ENCODE measurements at places on chromosomes 16 and 17. TPM values are rescaled to one million over a fixed set of nuclear protein-coding genes. Genes with fewer than 3 reads are reported as not detected.

The EPX gene
- total RNA-seq: not detected

The CLEC3A gene
- not detected for total RNA-seq

The AARSD1 gene
- total RNA-seq: 29.8 TPM

The ZP2 gene
- total RNA-seq: not detected

The SLC47A2 gene
- total RNA-seq: not detected

GRCh38 chr16:79508294-79508693, 92.2 kb downstream of the MAF start:
- no peak for DNase-seq

DNA sequence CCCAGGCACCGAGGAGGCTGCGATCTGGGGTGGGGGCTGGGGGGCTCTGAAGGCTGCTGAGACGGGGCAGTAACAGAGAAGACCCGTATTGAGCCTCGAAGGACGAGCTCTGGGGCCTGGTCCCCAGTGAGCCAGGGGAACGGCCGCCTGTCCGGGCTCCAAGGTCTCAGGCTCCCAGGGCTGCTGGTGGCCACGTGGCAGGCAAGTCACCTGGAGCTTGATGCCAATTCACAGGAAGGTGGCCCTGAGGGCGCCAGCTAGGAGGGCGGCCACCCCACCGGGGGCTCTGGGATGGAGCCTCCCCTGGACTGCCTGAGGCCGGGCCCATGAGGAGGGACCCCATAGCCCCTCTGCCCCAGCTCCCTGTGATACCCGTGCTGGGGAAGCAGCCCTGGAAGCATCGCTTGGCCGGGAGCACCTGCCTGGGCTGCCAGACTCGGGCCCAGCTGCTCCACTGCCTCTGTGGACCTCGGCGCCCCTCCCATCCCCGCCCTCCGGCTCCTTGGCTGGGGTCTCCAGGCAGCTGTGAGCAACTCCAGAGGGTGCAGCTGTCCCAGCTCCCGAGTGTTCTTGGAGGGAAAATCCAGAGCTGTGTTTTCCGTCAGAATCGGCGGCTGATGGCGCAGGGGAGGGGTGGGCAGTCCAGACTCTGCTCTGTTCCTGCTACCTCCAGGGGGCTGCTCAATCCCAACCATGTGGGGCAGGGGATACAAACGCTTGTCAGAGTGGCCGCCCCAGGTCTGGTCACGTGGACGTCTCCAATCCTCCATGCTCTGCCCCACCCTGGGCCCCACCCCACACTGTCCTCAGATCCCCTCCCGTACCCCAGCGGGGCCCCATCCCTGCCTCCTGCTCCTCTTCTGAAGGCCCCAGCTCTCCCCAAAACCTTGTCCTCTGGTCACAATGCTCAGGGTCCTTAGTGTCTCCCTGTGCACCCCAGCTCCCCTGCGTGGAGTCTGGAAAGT, 67.2 kb upstream of the GNG13 start:
- DNase-seq: no peak

DNA sequence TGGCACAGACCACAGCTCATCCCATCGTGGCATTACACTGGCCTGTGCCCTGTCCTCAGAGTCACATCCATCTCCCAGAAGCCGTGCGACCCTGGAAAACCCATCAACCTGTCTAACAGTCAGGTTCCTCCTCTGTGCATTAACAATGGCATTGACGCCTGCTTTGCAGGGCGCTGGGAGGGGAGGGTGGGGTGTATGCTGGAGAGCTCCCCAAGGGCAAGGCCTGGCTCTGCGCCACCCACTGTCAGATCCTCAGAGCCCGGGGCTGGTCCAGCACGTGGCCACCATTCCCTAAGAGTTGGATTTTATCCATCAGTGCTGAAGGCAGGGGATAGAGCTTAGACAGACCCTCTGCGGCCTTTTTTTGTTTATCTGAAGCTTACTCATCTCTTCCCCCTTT, 28.7 kb downstream of the NOS2 start:
- DNase-seq: no peak

- no peak for DNase-seq
These were observed 26.0 kb downstream of the NGFR start for GRCh38 chr17:49521088-49521450.

DNA sequence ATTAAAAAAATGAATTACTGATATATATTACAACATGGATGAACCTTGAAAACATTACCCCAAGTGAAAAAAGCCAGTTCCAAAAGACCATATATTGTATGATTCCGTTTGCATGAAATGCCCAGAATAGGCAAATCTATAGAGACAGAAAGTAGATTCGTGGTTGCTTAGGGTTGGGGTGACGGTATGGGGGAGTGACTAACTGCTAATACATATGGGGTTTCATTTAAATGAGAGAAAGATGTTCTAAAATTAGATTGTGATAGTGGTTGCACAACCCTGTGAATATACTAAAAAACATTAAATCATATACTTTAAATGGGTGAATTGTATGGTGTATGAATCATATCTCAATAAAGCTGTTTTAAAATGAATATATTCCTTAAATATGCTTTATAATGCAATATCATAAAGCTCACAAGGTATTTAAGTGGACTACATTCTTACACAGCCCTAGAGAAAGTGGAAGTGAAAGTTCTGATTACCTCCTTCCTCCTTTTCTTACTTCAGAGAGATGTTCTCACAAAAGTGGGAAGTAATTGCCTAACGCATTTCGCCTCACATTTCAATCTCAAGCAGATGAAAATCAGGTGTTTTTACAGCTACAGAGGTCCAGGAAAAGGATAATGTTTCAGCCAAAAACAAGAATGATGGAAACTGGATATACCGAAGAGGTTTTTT, 142.7 kb upstream of the GNAO1 start:
- DNase-seq: no peak

- DNase-seq: no peak
These were observed 58.8 kb downstream of the CEP95 start for GRCh38 chr17:64565563-64565962.

DNA sequence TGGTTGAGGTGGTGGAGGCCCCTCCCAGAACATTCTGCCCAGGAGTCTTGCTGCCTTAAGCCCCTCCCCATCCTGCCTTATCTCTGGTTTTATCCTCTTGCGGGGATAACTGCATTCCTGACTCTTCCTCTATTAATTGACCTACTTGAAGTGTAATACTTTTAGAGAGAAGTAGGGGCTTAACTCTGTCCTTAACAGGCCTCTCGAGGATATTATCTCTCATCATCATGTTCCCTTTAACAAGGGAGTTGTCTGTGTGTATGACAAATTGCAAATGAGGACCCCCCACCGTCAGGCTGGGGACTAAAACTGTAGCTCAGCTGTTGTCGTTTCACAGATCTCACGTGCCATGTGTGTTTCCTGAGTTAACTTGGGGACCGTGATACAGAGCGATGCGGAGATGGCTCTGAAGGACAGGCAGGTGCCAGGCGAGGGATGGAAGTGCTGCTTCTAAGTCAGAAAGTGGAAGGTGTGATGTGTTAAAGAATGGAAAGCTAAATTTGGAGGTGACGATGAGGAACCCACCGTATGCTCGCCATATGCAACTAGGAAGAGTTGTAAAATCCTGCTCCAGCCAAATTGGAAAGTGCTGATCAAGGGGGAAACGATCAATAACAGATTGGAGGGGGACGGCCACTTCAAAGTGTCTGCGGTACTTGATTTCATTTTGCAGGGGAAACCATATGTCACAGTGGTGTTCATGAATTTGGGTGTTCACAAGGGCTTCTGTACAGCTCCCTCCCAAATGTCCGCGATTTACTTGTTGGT, 106.3 kb downstream of the RPTOR start:
- DNase-seq: no peak

GRCh38 chr17:51638971-51639370, 378.6 kb downstream of the UTP18 start:
- DNase-seq: no peak

- DNase-seq: no peak
These were observed 610 bp downstream of the PIK3R5 start for GRCh38 chr17:8964801-8965393.

GRCh38 chr16:47377154-47377553, 83.7 kb downstream of the ITFG1 start:
- no peak for DNase-seq

DNA sequence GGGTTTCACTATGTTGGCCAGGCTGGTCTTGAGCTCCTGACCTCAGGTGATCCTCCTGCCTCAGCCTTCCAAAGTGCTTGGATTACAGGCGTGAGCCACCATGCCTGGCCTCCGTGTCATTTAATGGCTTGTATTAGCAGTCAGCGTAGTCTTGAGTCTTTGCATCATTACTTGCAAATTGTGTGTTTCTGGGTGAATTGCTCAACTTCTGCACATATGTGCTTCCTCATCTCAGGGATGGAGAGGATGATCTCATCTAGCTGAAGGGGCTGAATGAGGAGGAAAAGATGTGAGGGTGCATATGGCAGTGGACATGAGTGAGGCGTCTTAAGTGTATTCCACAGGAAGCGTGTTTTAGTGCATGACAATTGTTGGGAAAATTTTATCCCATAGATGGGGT, 155.8 kb downstream of the SNX29 start:
- DNase-seq: no peak

DNA sequence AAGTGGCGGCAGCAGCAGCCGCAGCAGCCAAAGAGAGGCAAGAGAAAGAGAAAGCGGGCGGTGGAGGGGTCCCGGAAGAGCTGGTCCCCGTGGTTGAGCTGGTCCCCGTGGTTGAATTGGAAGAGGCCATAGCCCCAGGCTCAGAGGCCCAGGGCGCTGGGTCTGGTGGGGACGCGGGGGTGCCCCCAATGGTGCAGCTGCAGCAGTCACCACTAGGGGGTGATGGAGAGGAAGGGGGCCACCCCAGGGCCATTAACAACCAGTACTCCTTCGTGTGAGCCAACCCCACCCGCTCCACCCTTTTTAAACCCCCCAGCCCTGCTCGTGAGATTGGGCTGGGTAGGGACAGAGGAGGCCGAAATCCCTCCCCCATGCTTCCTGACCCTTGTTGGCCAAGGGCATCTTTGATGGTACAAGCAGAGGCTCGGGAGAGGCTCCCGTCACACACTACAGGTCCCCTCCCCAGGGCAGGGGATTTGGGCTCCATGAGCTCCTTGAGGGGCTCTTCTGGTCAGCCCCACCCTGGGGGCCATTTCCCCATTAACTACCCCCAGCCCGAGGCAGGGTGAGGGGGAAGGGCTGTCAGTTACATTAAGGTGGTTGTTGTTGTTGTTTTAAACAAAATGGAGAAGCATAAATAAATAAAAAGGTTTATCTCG, 4.6 kb upstream of the ATP2A1 start:
- no peak for DNase-seq

- DNase-seq: peak; percentile 64
These were observed 415.1 kb downstream of the NPIPA8 start for GRCh38 chr16:17921357-17921978.

GRCh38 chr17:73455767-73456166, 144.0 kb upstream of the CDC42EP4 start:
- no peak for DNase-seq

DNA sequence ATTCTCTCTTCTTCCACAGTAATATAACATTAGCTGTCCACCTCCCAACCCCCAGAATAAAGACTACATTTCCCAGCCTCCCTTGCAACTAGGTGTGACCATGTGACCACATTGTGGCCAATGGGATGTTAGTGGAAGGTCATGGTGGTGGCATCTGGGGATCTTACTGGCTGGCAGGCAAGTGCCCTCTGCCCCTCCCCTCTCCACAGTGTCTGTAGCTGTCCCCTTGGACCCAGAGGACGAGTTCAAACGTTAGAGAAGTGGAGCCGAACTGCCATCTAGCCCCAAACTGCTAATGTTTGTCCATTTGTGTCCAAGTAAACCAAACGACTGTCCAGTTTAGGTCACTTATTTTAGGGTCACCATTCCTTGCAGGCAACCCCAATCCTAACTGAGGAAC, 26.6 kb upstream of the KCNG4 start:
- DNase-seq: peak; percentile 90

- no peak for DNase-seq
These were observed 61.4 kb upstream of the ARHGAP44 start for GRCh38 chr17:12727881-12728280.

GRCh38 chr17:4903051-4903818, at the start of gene CHRNE:
TSS of gene CHRNE (minus strand) at chr17:4903098. CDS start at chr17:4903063, 35 bp downstream.
- peak; percentile 80 for DNase-seq

GRCh38 chr17:909642-910323, 69.8 kb downstream of the NXN start:
- DNase-seq: no peak

GRCh38 chr16:1823821-1824220, 2.8 kb downstream of the HAGH start:
- peak; percentile 75 for DNase-seq

GRCh38 chr16:67364600-67365235, 28.6 kb downstream of the TPPP3 start:
- no peak for DNase-seq

GRCh38 chr16:11356573-11357331, 11.5 kb downstream of the RMI2 start:
- peak; percentile 81 for DNase-seq

DNA sequence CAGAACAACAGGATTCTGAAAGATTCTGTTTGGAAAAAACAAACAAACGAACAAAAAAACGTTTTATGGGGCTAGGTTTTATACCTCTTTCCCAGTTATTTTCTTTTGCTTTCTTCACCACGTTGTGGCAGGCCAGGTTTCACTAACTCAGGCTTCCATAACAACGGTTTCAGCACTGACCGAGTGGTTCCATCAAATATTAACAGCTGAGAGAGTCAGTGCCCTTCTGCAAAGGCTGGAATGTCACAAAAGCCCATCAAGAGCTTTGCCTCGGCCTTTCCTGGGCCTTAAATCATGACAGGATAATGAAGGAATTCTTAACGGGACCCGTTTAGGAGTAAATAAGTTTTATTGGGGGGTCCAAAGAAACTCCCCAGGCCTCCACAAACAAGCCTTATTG, 34.2 kb downstream of the MPHOSPH6 start:
- peak; percentile 60 for DNase-seq

DNA sequence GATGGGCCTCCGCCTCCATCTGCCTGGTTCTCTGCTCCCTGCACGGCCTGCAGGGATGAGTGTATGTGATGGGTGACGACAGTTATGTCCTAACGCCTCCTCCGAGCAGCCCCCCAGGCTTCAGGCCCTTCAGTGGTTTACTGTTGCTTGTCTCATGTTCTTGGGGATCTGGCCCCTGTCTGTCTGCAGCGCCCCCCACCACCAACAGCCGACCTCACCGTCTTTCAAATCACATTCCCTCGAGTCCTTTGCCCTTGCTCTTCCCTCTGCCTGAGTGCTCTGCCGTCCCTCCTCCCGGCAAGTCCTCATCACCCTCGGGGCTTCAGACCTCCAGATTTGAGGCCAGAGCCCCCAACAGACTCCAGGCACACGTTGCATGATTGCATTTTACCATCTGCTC, 18.2 kb downstream of the METTL22 start:
- DNase-seq: no peak

- DNase-seq: no peak
These were observed 39.3 kb downstream of the ARHGAP27 start for GRCh38 chr17:45393411-45393810.

DNA sequence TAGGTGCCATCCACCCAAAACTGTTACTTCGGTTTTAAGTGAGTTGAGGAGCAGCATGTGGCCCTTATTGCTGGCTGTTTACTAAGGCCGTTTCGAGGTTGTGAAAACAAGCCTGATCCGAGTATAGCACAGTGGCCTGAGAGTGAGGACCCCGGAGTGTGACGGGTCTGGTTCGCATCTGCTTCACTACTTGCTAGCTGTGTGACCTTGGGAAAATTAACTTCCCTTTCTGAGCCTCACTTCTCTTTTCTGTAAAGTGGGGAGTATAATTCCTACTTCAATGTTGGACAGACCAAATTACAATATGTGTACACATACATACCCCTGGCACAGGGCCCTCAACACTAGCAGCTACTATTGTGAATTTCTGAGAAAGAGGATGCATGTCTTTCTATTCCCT, 11.7 kb upstream of the HEATR6 start:
- DNase-seq: no peak

- no peak for DNase-seq
These were observed 382.3 kb downstream of the SLC39A11 start for GRCh38 chr17:72710202-72710601.

GRCh38 chr16:17206712-17207111, 264.0 kb downstream of the XYLT1 start:
- no peak for DNase-seq

- no peak for DNase-seq
These were observed 97.9 kb downstream of the HS3ST3B1 start for GRCh38 chr17:14398766-14399165.

All from HepG2 (cell line).